ENCODE measurements at places on chromosomes 5 and 9. TPM values are rescaled to one million over a fixed set of nuclear protein-coding genes. Genes with fewer than 3 reads are reported as not detected.

The TMEM232 gene
- total RNA-seq = 3.0 TPM

The PLAC8L1 gene
- 0.70 TPM for total RNA-seq

The FABP6 gene
- not detected for total RNA-seq

The OTP gene
- not detected for total RNA-seq

The FOXD4L4 gene
- total RNA-seq = 0.25 TPM

The MCC gene
- 7.4 TPM for total RNA-seq

The FBLL1 gene
- 0.51 TPM for total RNA-seq

The CDC26 gene
- total RNA-seq = 19.3 TPM

The FXN gene
- total RNA-seq = 11.0 TPM

The CDH9 gene
- not detected for total RNA-seq

The PCDHB15 gene
- total RNA-seq = 1.2 TPM

The PDE4D gene
- total RNA-seq = 137 TPM

The PTRH1 gene
- total RNA-seq = 5.1 TPM

The CCDC171 gene
- 3.6 TPM for total RNA-seq

The CLTA gene
- 165 TPM for total RNA-seq

The TMEM203 gene
- 40.4 TPM for total RNA-seq

The INSYN2B gene
- not detected for total RNA-seq

The AK1 gene
- total RNA-seq = 157 TPM

The PTPRD gene
- total RNA-seq = 113 TPM

The HNRNPK gene
- 421 TPM for total RNA-seq

The IFNB1 gene
- total RNA-seq = not detected

The LHX6 gene
- total RNA-seq = 2.3 TPM

The PCDHB6 gene
- total RNA-seq = 0.60 TPM

The TMEFF1 gene
- total RNA-seq = not detected

The LRSAM1 gene
- total RNA-seq = 17.9 TPM

The NEURL1B gene
- total RNA-seq = 96.6 TPM

The PDCD1LG2 gene
- 0.20 TPM for total RNA-seq

The TMEM252 gene
- total RNA-seq = 0.46 TPM

The SLC1A1 gene
- 37.0 TPM for total RNA-seq

The ANXA2R gene
- 1.3 TPM for total RNA-seq

The HIGD2A gene
- 257 TPM for total RNA-seq

The SLC23A1 gene
- total RNA-seq = 5.1 TPM

The SLC6A7 gene
- 18.9 TPM for total RNA-seq

The KIF4B gene
- total RNA-seq = not detected

The CARD6 gene
- total RNA-seq = 3.5 TPM

The GABRA1 gene
- total RNA-seq = not detected

Measured in mucosa of descending colon (tissue), 3 donors.